ENCODE measurements at places on chromosomes 7 and 10. TPM values are rescaled to one million over a fixed set of nuclear protein-coding genes. Genes with fewer than 3 reads are reported as not detected.

The INA gene
- total RNA-seq = 1.8 TPM

The CALHM3 gene
- not detected for total RNA-seq

The PRSS37 gene
- total RNA-seq = not detected

The MYL10 gene
- not detected for total RNA-seq

The OR13A1 gene
- total RNA-seq = not detected

The HKDC1 gene
- 0.27 TPM for total RNA-seq

The GHITM gene
- total RNA-seq = 214 TPM

The GHRHR gene
- not detected for total RNA-seq

The EGR2 gene
- 1.3 TPM for total RNA-seq

The RBP3 gene
- not detected for total RNA-seq

DNA sequence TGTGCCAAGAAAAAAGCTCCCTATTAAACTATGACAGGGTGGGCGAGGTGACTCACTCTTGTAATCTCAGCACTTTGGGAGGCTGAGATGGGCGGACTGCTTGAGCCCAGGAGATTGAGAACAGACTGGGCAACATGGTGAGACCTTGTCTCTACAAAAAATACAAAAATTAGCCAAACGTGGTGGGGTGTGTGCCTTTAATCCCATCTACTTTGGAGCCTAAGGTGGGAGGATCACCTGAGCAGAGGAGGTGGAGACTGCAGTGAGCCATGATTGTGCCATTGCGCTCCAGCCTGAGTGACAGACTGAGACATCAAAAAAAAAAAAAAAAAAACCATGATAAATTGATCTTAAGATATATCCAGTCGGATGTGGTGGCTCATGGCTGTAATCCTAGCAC lies 11.5 kb downstream of the POLR3A start:
- no peak for ATAC-seq

GRCh38 chr7:52764492-52765169 lies 270.8 kb upstream of the POM121L12 start:
- ATAC-seq = no peak

DNA sequence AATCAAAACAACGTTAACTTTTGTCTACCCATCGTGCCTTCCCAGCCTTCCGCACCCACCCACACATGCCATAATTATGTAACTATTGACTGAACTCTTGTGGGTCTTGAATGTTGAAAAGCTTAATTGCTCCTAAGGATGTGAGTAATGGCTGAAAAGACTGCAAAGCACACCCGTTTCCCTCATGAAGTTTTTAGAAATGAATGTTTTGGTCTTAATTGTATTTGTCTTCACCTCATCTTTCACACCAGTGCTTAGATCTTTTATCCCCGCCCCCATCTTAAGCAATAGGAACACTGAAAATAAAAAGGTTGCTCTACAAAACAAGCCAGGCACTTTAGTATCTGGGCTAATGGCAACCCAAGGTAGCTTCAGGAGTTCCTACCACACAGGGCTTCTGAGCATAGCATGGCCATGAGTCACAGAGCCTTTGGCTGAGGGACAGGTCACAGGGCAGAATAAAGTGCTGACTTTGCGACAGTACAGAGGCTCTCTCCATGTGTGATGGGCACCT lies 690.5 kb downstream of the PARD3 start:
- no peak for ATAC-seq

- ATAC-seq = no peak
Observed at GRCh38 chr7:96861-97260, 95.5 kb upstream of the FAM20C start.

DNA sequence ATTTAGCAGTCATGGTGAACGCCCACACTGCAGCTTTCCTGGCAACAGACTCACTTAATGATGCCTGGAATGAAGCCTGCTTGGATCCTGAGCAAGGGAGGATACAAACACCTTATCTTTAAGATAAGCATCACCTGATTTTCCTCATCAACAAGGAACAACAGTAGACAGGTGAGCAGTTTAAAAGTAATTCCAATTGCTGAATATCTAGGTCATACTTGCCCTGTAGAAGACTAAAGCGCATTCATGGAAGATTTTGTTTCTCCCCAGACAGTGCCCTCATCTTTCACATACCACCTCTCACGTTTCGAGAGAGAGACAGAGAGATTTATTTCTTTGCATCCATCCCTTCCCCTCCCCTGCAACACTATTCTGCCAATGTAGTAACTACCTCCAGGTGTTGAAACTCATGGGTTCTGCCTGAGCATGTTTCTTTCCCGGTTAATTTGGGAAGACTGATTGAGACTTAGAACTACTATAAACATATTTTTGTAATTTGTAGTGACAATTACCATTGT lies 660.7 kb downstream of the PARD3 start:
- no peak for ATAC-seq

GRCh38 chr7:156919132-156919713 lies 26.2 kb upstream of the LMBR1 start:
- no peak for ATAC-seq

- no peak for ATAC-seq
Observed at GRCh38 chr10:45480294-45480693, 106.3 kb downstream of the ALOX5 start.

DNA sequence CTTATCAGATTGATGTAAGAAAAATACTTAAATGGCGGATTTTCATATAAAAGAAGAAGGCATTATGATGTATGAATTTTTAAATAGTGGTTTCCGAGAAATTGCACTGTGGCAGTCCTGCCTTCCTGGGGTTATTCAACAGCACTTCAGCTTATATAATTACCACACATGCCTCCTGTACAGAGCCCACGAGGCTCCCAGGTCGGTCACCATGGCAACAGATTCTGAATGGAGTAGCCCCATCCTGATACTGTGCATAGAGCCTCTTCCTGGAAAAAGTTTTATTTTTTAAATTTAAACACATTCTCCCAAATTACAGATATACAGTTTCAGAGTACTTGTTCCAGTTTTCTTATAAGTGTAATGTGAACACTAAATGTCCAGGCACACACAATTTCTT lies 15.9 kb upstream of the ASB4 start:
- no peak for ATAC-seq

DNA sequence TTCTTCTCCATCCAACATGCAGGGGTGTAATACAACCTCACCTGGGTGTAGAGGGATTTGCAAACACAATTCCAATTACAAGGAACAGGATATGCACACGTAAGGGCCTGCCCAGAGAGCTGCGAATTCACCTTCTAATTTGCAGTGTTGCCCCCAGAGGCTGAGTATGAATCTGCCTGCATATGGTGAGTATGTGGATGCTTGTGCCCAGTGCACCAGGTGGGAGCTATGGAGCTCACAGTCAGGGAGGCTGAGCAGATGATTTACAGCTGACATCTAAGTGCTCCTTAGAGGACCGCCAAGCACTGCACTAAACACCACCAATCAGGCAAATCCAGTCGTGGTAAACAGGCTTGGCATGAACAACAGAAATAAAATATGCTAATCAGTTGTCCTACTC lies 132.0 kb downstream of the RELN start:
- ATAC-seq = no peak

- peak; percentile 73 for ATAC-seq
Observed at GRCh38 chr10:5692461-5693358, 8.1 kb downstream of the TASOR2 start.

DNA sequence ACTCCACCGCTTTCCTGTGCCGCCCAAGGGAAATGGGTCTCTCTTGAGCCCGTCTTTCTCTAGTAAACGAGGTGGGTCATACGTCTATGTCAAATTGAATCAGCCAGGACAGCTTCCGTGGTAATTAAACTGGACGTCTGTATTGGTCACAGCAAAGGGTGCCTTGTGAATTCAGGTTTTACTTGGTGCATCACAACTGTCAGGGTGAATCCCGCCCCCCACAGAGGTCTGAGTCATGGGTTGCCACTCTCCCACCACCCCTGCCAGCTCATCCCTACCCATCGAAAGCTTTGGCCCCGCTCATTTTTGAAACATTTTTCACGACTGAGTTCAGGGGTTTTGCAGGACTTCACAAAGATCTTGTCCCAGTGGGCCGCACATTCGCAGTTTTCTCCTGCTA lies 8.0 kb upstream of the SP8 start:
- ATAC-seq = no peak

DNA sequence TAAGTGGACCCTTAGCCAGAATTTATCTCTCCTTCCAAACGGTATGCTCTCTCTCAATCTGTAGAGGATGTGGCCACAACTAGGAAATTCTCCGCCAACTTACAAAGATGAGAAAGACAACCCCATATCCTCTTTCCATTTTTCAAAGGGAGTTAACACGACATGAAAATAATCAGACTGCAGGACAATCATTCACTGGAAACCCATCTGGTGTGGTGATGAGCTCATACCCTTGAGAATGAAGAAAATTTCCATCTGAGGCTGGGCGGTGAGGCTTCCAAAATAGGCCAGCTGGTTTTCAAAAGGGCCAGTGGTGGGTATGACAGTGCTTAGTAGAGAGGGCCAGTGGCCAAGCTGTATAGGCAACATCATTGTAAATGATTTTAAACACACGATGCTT lies 369.6 kb downstream of the FRMD4A start:
- peak; percentile 29 for ATAC-seq

DNA sequence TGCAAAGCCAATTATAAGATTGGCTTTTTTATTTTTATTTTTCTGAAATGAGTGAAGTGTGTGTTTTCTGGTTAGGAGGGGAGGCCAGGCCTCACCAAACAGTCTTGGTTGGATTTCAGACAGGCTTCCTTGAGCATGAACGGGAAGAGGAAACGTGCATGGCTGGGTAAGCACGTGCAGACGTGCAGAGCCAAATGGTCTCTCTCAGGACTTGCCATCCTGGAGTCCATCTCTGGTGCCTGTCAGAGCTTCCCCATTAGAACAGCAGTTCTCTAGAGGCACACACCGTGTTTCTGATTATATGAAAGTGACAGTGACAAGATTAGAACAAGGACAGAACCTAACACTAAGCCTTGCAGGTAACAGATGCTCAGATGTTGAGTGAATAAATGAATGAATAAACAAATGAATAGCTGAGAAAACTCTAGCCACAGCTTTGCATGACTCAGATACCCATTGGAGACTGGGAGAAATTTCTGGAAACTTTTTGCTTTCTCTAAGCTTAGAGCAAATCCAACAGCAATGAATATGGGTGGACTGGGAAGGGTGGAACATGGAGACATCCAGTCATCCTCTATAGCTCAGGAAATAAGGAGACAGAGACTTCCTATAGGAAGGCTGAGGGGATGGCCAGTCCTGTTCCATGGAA lies 11.8 kb upstream of the CALD1 start:
- ATAC-seq = peak; percentile 13

GRCh38 chr10:79133416-79133815 lies 64.7 kb downstream of the ZMIZ1 start:
- ATAC-seq = no peak

DNA sequence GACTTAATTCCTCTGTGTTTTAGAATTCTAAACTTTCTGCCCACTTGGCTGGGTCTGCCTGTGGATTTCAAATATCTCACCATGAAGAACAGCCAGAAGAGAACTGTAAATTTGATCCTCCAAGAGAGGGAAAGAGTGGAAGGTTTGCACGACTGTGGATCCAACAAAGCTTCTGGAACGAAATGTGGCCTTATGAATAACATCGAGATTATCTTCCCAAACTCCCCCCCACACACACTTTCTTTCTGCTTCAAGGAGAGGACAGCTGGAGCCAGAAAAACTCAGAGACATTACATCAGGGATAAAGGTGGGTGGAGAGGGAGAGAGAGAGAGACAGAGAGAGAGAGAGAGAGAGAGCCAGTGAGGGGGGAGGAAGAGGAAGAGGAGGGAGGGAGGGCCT lies 570.1 kb upstream of the MGMT start:
- peak; percentile 37 for ATAC-seq

DNA sequence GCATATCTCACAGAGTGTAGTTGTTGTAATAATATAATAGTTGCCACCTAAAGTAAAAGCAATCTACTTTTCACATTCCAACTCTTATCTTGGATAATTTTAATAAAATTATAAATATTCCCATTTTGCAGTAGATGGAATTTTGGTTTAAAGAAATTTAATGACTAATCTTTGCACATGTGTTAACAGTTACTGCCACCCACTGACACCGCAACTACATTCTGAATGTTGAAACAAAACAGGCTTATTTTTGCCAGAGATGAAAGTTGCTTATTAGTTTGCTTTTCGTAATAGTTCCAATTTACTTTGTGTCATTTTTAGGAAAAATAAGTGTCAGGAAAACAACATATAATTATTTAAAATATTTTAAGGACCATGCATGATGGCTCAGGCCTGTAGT lies 557.5 kb upstream of the PCDH15 start:
- no peak for ATAC-seq

- no peak for ATAC-seq
Observed at GRCh38 chr10:22611425-22612115, 102.8 kb downstream of the PIP4K2A start.

DNA sequence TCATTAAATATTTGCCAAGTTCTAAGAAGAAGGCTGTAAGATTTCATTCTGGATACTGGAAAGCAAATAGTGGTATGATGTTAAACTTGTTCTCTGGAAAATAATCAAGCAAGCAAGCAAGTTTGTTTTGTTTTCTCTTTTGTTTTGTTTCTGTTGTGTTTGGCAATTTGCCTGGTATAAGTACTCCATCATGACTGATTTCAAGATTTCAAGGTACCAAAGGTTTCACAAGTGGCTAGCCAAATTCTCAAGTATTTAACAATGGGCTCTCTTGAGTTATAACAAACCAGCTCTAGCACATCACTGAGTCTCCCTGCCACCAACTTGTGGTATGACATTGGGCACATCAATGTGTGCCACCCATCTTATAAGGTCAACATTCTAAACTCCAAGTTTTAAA lies 151.7 kb upstream of the IGFBP3 start:
- no peak for ATAC-seq

DNA sequence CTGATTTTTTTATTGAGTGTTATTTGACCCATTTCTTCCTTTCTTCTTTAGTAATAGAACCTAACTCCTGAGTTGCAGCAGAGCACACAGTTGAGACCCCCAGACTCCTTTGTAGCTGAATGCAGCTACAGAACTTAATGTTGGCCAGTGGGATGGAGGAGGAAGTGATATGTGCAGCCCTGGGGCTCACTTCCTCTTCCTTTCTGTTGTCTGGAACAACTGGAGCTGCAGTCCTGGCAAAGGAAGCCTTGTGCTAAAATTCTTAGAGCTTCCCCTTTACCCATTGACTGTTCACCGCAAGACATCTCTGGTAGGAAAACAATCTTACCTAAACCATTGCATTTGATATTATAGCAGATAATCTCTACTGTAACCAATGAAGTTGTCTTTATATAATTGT lies 86.6 kb downstream of the ITGB8 start:
- peak; percentile 50 for ATAC-seq

DNA sequence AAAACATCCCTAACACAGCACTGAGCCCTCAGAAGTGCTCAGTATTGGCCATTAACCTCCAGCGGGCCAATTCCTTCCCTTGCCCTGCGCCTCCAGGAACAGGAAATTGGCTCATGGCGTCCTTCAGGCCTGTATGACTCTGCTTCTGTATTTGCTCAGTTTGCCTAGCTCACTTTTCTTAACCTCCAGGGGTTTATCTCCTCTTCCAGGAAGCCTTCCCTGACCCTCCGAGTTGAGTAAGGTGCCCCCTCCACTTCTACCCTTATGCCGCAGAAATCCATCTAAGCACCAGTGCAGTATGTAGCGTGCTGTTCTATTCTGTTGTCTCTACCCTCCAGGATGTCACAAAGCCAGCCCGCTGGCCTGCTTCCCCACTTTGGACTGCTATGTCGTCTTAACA lies 1.1 kb upstream of the SFXN4 start:
- ATAC-seq = no peak
